ENCODE measurements at places on chromosomes 1 and 21.

GRCh38 chr1:202084791-202085681 is 37.7 kb upstream of the GPR37L1 start:
- no peak for DNase-seq

- DNase-seq: peak; percentile 61
These were observed 20.6 kb downstream of the TCEA3 start for GRCh38 chr1:23403735-23404486.

DNA sequence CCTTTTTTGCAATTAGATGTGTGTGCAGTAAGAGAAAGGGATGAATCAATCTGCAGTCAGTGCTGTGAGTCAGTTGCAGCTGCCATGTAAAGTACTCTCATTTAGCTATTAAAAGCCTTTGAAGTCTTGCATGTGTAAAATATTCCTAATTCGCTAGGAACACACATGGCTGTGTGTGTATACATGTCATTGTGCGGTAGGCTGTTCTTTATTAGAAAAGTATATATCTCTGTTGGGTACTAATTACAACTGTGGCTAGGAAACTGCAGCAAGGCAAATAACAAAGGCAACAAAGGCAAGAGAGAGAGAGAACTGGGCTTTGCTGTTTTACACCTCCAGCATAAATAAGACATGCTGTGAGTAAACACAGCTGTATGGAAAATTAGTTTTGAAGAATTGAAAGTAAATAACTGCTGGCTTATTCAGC is 41.7 kb downstream of the EPB41 start:
- DNase-seq: no peak

GRCh38 chr21:21973806-21974205 is 975.6 kb downstream of the NCAM2 start:
- DNase-seq: no peak

DNA sequence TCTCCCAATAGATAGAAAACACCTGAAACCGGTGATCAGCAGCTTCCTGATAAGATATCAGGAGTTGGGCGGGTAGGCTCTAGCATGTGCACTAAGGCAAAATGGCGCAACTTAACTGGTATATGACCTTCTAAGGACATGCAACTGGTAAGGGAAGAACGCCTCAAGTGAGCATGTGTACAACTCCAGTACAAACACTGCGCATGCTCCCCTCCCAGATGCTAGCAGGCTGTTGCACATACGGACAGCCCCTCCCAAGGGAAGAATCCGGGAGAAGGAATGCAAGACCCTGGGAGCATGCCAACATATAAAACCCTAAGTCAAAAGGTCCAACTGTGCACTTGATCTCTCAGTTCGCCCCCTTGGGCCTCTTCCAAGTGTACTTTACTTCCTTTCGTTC is 110.8 kb downstream of the TSEN15 start:
- no peak for DNase-seq

- DNase-seq: no peak
These were observed 440 bp downstream of the TNFRSF25 start for GRCh38 chr1:6465461-6466005.

GRCh38 chr1:225617956-225618355 is 35.0 kb downstream of the ENAH start:
- DNase-seq: no peak

- no peak for DNase-seq
These were observed 151.0 kb downstream of the CDC7 start for GRCh38 chr1:91651661-91652071.

- no peak for DNase-seq
These were observed 444.8 kb downstream of the PTPRC start for GRCh38 chr1:199083680-199084079.

- DNase-seq: no peak
These were observed 1179.6 kb downstream of the AMY1C start for GRCh38 chr1:104929280-104929679.

DNA sequence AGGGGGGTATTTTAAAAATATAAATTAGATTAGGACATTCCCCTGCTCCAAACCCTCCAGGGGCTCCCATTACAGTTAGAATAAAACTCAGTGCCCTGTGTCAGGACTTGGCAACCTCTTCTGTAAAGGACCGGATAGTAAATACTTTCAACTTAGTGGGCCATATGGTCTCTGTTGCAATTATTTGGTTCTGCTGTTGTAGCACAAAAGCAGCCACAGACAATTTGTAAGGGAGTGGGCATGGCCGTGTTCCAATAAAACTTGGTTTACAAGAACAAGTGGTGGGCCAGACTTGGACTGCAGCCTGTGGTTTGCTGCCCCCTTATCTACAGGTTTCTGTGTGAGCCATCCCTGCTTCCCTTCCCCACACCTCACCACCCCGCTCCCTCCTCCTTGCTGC is 92.0 kb downstream of the ACTL8 start:
- DNase-seq: no peak

GRCh38 chr1:98437540-98437939 is 224.0 kb upstream of the SNX7 start:
- DNase-seq: no peak

- no peak for DNase-seq
These were observed 3.5 kb upstream of the IGSF8 start for GRCh38 chr1:160101717-160102522.

DNA sequence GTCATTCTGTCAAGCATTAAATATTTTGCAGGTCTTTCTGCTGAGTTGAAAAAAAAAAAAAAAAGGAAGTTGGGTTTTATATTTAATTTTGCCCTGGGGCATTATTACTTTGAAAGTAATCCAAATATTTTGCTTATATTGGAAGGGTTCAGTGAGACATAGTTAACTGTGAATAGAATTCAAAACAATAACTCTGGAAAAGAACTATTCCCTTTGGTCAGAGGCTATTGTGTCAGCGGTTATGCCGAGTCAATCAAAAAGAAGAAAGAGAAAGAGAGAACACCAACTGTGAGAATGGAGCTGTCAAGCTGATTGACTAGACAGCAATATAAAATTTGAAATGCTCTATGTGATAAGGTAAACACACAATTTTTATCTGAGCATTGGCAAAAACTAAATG is 761.7 kb downstream of the ADGRL2 start:
- DNase-seq: no peak

GRCh38 chr1:180901076-180901990 is 11.4 kb upstream of the KIAA1614 start:
- DNase-seq: no peak

GRCh38 chr1:110420874-110421793 is 13.6 kb upstream of the LAMTOR5 start:
- DNase-seq: no peak

DNA sequence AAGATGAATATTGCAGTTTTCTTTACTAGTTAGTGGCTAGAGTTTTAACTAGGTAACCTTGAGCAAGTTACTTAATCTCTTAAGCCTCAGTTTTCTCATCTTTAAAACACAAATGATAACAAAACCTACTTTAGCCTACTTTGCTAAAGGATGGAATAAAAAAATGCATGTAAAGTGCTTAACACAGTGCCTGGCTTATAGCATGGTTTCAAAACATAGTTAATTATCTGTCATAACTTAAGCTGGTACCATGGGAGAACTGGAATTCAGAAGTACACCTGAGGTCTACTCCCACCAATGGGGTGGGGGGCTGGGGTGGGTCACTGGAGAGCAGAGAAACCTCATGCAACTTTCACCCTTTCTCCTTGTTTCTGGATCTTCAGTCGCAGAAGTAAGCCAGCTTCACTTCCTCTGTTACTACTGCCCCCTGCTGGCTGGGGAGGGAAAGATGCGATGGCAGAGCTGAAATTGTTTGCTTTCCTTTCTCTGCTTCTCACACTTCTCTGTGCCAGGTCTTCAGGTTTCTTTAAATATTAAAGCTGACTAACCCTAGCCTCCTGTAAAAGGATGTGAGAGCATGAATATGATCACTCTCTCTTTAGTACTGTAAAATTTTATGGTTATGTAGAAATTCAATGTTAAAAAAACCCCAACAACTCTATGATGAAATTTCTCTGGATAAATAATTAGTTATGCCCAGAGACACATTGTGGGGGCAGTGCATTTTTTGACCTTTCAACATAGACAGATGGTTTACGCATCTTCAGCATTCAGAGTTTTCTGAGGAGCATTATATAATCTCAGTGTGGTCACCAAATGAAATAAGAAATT is 324.2 kb downstream of the HLX start:
- DNase-seq: peak; percentile 12

GRCh38 chr1:109400035-109400655 is 2.4 kb upstream of the SORT1 start:
- no peak for DNase-seq

DNA sequence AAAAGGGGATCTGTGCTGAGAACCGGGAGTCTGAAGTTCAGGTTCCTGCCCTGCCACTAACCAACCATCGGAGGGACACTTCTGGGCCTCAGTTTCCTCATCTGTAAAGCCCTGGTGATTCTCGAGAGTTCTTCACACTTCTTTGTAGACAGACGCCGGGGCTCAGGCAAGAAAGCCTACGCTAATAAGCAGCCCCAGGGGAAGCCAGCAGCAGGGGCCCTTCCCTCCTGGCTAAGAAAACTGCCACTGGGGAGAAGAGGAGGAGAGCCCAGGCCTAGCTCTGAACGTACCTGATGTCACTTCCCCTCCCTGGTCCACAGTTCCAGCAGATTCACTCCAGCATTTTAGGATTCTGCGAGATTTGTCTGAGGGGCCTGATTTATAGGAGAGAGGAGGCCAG is 76.0 kb downstream of the CAMK2N1 start:
- DNase-seq: no peak

DNA sequence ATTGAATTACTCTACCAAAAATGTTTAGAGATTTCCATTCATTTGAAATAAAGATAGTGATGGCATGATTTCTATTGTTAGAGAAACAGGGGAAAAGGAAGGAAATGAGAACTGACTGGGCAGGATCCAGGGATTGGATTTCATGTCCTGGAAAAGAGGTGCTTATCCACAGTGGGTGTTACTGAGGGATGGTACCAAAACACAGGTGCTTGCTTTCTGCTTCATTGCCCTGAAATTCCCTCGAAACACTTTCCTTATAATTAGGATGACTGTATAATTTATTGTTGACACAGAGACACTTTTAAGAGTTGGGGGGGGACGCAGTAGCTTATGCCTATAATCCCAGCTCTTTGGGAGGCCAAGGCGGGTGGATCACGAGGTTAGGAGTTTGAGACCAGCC is 185.0 kb upstream of the KCNK2 start:
- DNase-seq: no peak

- no peak for DNase-seq
These were observed 32.4 kb upstream of the CAMSAP2 start for GRCh38 chr1:200706111-200706814.

DNA sequence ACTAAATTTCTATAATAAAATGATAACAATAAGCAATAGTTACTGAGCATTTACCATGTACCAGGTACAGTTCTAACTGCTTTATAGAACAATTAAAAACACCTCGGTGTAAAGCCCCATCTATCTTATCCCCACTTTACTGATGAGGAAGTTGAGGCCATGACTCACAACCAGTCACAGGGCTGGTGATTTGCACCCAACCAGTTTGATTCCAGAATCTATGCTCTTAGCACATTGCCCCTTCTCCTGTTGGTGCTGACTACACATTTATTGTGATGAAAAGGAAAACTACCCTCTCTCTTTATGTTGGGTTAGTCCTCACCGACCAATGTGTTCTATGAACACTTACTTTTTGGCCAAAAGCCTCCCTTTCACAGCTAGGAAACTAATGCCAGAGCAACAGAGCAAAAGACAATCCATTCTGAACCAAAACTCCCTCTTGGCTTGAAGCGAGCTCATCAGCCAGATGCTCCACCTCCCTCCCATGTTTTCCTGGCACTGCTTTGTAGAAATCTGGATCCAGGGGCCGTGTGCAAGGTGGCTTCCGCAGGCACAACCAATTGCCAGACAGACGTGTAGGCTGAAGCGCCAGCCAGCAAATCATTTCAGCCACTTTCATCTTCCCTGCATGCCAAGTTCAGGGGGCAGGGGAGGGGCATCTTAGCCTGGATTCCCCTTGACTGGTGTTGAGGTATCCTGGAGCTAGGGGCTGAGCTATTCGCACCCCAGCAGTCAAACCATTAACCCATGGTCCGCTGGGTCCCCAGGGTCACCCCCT is 32.0 kb upstream of the SLC30A1 start:
- DNase-seq: no peak

GRCh38 chr1:222331340-222331739 is 216.6 kb downstream of the HHIPL2 start:
- no peak for DNase-seq

DNA sequence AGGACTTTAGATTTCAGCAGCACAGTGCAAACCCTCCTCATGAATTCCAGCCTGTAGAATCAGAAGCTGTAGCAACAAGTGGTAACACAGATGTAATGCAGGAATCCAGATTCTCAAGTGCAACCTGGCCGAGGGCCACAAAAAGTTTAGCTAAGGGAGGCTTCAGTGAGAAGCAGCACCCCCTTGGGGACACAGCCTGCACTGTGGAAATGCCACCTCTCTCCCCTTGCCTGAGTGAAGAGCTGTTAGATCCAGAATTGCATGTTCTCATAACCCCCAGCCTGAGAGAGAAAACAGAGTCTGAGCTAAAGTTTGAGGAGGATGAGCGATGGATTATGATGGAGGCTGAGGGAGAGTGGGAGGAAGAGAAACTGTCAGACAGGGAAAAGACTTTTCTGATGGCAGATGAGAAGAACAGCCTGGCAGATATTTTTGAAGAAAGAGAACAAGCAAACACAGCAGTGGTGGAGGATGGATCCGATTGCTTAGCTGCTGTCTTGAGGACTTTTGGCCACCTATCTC is 80.5 kb upstream of the BMP8A start:
- DNase-seq: peak; percentile 31

GRCh38 chr1:82227306-82228095 is 426.8 kb downstream of the ADGRL2 start:
- no peak for DNase-seq

DNA sequence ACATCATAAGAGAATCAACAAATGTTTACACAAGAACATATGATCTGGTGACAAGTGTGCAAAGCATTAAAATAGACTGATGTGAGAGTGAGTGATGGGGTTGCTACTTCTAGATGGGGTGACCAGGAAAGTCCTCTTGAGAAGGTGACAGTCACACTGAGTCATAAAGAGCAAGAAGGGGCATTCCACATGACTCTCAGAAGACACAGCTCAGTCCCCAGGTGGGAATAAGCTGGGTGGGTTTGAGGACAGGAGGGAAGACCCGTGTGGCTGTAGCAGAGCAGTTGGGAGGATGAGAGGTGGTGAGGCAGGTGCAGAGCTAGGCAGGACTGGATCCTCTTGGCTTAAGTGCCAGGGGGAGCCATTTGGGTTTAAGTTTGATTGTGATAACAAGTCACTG is 53.1 kb downstream of the TNR start:
- no peak for DNase-seq

DNA sequence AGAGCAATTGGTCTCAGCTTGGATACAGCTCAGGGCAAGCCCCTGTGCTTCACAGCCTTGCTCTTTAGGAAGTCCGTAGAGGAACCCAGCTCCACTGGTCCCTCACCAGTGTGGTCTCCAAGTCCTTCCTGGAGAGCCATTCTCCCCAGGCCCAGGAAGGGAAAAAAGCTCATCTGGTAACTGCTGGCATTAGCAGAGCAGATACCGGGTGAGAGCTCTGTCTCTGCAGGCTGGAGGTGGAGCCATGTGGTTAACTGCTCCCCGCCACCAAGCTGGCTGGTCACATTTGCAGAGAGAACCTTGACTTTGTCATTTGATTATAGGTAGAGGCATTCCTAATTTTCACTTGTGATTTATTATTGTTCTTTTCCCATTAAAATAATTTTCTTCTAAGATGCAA is 169.6 kb downstream of the ROR1 start:
- no peak for DNase-seq
